ENCODE measurements at places on chromosomes 1 and 21.
A peak's percentile ranks its signal among the peaks of the same experiment; 100 is the strongest.

DNA sequence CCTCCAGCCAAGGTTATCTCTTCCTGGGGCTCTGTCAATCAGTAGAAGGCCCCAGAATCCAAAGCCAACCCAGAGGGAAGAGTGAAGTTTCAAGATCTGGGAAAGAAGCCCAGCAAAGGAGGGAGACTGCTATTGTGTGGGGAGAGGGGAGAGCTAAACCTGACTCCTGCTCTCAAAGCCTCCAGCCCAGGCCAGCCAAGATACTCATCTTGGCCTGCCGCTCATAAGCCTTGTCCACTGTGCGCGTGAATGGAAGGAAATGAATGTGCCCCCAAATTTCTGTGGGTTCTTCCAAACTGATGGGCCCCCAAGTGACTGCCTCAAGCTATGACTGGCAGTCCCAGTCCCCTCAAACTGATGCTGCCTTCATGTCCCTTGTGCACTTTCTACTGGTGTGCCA, 2.0 kb downstream of the PLXNA2 start:
- H3K27me3 ChIP-seq, result no peaks in the 10 kb centered on the region
- H3K36me3 ChIP-seq, result no peaks in the 10 kb centered on the region
- H3K4me3 ChIP-seq, result peak overlapping the region; percentile 65

- H3K36me3 ChIP-seq, result peaks cover 9% of the 10 kb centered on the region
- H3K27ac ChIP-seq, result peak overlapping the region; percentile 88
- peak; percentile 84 for DNase-seq
- H3K4me3 ChIP-seq, result peak overlapping the region; percentile 88
- H3K27me3 ChIP-seq, result no peaks in the 10 kb centered on the region
Observed at GRCh38 chr1:155167166-155168104, 5.7 kb downstream of the KRTCAP2 start.

DNA sequence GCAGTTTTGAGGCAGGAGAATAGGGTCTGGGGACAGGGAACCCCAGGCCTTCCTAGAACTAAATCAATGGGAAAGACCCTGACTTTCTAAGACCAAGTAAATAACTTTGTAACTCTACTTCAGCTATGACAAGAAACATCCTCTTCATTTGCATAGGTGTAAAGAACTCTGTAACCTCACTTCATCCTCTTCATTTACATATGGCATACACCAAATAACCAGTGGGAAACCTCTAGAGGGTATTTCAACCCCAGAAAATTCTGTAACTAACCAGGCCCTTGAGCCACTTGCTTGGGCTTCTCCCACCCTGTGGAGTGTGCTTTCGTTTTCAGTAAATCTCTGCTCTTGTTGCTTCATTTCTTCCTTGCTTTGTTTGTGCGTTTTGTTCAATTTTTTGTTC, 495.6 kb downstream of the SIPA1L2 start:
- no peaks in the 10 kb centered on the region for H3K4me1 ChIP-seq
- no peak overlapping the region for H3K4me3 ChIP-seq
- no peak overlapping the region for H3K27ac ChIP-seq
- H3K27me3 ChIP-seq, result peaks cover 8% of the 10 kb centered on the region
- no peaks in the 10 kb centered on the region for H3K36me3 ChIP-seq

- H3K36me3 ChIP-seq, result peaks cover 19% of the 10 kb centered on the region
- H3K27me3 ChIP-seq, result no peaks in the 10 kb centered on the region
- DNase-seq, result no peak
- no peak overlapping the region for H3K27ac ChIP-seq
- H3K4me1 ChIP-seq, result peaks cover 2% of the 10 kb centered on the region
- H3K4me3 ChIP-seq, result no peak overlapping the region
Observed at GRCh38 chr1:54221867-54222484, 22.0 kb downstream of the MRPL37 start.

- H3K27ac ChIP-seq, result no peak overlapping the region
- H3K4me3 ChIP-seq, result peak overlapping the region; percentile 59
- peaks cover 65% of the 10 kb centered on the region for H3K27me3 ChIP-seq
- no peaks in the 10 kb centered on the region for H3K36me3 ChIP-seq
- DNase-seq, result no peak
Observed at GRCh38 chr1:22711591-22712501, 1.2 kb downstream of the EPHB2 start.

DNA sequence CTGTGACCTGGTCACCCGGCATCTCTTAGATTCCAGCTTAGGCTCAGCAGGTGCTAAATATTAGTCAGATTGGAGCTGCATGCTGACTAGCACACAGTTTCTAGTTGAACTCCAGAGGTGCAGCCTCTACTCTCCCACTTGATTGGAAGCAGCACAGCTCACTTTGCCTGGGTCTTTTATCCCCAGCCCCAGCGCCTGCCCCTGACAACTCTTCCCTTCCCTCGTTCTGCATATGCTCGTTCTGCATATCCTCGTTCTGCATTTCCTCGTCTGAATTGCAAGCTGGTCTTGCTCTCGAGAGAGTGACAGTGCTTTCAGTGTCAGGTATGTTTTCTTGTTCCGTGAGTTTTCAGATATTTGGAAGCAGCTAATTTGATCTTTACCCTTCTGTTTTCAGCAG, 11.7 kb downstream of the COL18A1 start:
- H3K4me1 ChIP-seq, result no peaks in the 10 kb centered on the region
- H3K27me3 ChIP-seq, result peaks cover 26% of the 10 kb centered on the region
- no peaks in the 10 kb centered on the region for H3K36me3 ChIP-seq
- no peak overlapping the region for H3K27ac ChIP-seq

- no peaks in the 10 kb centered on the region for H3K4me1 ChIP-seq
- no peaks in the 10 kb centered on the region for H3K36me3 ChIP-seq
- no peaks in the 10 kb centered on the region for H3K27me3 ChIP-seq
- H3K27ac ChIP-seq, result no peak overlapping the region
- DNase-seq, result no peak
Observed at GRCh38 chr1:217948741-217949140, 317.6 kb downstream of the SPATA17 start.

GRCh38 chr1:4214826-4215225, 314.8 kb upstream of the C1orf174 start:
- peaks cover 13% of the 10 kb centered on the region for H3K27me3 ChIP-seq
- no peak for DNase-seq
- no peak overlapping the region for H3K4me3 ChIP-seq
- H3K4me1 ChIP-seq, result no peaks in the 10 kb centered on the region
- no peaks in the 10 kb centered on the region for H3K36me3 ChIP-seq
- no peak overlapping the region for H3K27ac ChIP-seq

GRCh38 chr1:102002057-102002456, 5.3 kb upstream of the OLFM3 start:
- no peaks in the 10 kb centered on the region for H3K4me1 ChIP-seq
- peaks cover 3% of the 10 kb centered on the region for H3K27me3 ChIP-seq
- H3K36me3 ChIP-seq, result no peaks in the 10 kb centered on the region
- H3K27ac ChIP-seq, result no peak overlapping the region

DNA sequence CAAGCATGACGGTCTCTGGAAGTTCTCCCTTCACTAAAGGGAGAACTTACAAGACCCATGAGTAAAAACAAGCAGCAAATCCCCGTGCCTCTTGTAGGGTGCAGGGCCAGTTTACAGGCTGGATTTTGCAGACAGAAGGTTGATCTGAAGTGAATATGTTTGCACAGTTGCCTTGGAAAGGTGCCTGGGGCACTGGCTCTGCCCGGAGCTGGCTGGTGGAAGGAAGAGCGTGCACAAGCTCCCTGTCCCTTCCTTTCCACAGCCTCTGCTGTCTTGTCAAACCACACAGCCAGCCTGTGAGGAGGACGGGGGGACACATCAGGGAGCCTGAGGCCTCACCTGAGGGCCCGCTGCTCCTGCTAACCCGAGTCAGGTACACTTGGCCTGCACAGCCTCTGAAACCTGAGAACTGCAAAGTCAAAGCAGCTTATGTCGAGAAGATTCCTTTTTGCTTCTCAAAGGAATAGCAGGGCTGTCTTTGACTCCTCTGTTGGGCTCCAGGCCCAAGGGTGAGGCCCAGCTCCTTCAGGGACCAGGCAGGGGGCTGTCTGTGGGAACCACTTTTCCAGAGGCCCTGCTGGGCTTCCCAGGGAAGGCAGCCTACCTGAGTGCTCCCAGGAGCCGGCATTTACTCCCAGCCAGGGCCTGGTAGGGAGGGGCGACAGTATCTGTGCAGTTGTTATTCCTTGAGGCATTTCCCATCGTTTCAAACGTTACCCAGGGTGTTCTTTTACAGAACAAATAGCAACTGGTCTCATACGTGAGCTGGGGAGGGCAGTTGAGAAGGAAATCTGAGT, 251.5 kb downstream of the SIPA1L2 start:
- H3K4me1 ChIP-seq, result no peaks in the 10 kb centered on the region
- no peak overlapping the region for H3K27ac ChIP-seq
- H3K27me3 ChIP-seq, result peaks cover 4% of the 10 kb centered on the region
- DNase-seq, result no peak
- no peaks in the 10 kb centered on the region for H3K36me3 ChIP-seq
- H3K4me3 ChIP-seq, result no peak overlapping the region

- peaks cover 13% of the 10 kb centered on the region for H3K4me1 ChIP-seq
- no peak overlapping the region for H3K4me3 ChIP-seq
- peaks cover 12% of the 10 kb centered on the region for H3K36me3 ChIP-seq
- DNase-seq, result no peak
- H3K27me3 ChIP-seq, result no peaks in the 10 kb centered on the region
Observed at GRCh38 chr1:25987951-25988350, 9.9 kb downstream of the PAFAH2 start.

Measured in naive B cell (primary cell).